ENCODE measurements at places on chromosomes 5 and 9.

GRCh38 chr5:126917918-126918614, 112.3 kb downstream of the MARCHF3 start:
- DNase-seq = no peak

DNA sequence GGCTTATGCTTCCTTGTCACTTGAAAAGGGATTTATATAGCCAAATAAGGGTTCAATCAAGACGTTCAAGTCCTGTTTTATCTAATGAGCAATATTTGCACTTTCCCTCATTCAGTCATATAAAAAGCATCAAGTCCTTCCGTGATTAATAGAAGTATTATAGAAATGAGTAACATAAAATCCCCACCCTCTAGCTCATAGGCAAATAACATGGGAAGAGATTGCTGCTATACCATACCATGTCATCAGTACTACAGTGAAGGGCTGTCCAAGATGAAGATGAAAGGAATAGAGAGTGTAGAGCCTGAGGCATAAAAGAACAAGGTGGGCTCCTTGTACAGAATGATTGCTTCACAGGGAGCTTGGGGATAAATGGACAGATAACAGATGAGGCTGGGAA, 20.4 kb upstream of the PAPPA start:
- no peak for DNase-seq

GRCh38 chr5:68240202-68240601, 24.6 kb downstream of the PIK3R1 start:
- DNase-seq = no peak

GRCh38 chr9:18596920-18597319, 123.0 kb downstream of the ADAMTSL1 start:
- DNase-seq = no peak

DNA sequence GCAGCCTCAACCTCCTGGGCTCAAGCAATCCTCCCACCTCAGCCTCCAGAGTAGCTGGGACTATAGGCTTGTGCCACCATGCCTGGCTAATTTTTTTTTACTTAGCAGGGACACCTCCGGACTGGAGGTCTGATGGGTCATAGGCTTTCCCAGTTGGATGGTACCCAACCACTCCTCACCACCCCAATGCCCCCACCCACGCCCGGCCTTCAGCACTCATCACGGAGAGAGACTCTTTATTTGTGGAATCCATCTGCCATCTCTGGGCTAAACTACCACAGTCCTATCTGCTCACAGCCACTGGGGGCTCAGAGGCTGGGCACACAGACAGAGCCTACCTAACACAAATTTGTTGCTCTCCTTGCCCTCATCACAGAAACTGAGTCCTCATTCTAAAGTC, 58.3 kb upstream of the STXBP1 start:
- DNase-seq = no peak

Data from H54 (cell line).